ENCODE measurements at places on chromosomes 5 and 9.

DNA sequence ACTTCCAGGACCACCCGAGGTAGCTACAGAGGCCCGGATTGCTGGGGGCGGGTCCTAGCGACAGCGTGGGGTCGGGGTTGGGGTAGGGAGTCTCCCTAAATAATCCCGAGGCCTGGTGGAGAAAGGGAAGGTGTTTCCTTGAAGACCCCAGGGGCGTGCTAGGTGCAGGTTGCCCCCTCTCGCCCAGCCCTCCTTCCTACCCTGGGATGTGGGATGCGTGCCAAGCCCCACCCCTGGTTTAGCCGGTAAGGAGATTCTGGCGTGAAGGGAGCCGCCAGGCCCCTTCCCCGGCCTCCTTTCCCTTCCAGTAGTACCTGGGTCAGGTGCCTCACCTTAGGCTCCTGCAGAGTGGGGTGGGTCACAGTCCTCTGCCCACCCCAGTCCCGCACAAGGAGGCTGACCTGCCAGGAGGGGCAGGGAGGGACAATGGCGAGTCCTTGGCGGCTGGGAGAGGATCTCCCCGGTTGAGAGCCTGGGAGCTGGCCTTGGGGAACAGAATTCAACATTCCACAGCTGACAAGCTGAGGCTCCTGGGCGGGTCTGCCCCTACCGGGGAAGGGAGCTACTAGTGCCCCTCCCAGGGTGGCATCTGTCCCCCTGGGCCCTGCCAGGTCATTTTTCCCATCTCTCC is 674 bp downstream of the TSPAN17 start:
- DNase-seq = no peak

DNA sequence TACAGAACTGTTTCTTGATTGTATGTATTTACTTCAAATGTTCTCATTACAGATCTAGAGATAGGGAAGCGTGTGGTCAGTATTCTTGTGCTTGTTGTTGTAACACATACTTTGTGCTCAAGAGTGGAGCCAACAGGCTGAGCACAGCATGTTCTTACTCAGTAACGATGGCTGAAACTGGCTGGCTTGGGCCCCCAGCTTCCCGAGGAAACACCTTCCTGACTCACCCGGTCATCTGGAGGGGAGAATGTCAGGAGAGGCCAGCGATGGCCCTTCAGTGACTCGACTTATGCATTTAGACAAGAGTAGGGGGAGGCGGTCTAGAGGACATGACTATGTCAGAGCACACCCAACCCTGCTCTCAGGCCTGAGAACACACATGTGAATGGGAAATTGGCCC is 25.6 kb downstream of the ZNF474 start:
- no peak for DNase-seq

GRCh38 chr5:156148301-156148700 is 178.7 kb upstream of the SGCD start:
- DNase-seq = no peak

- no peak for DNase-seq
Measured at GRCh38 chr9:27150746-27151406, 41.9 kb downstream of the TEK start.

DNA sequence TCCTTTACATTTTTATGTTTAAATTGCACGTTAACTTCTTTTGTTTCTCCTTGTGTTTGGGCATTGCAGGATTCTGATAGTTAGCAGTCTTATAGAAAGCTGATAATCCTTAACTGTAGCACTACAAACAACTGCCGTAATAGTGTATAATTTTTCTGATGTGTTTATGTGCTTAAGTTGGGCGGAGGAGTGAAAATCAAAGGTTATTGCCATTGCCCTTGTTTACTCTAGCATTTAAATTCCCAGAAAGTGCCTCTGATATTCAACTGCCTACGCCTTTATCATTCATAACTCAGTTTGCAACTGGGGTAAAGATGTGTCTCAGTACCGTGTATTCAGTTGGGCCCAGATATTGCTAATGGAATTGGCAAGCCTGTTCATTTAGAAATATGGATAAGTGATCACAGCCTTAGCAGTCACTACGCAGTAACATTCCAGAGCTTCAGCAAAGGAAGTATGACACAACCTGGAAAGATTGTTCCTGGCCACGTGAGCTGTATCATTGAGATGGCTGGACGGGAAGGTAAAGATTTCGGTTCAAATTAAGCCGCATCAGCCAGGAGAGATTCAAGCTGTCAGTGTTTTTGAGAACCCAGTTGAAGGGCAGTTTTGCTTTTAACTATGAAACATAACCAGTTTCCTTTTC is 28.1 kb upstream of the LRRTM2 start:
- no peak for DNase-seq

- no peak for DNase-seq
Measured at GRCh38 chr5:179371681-179372680, 26.7 kb upstream of the ADAMTS2 start.

DNA sequence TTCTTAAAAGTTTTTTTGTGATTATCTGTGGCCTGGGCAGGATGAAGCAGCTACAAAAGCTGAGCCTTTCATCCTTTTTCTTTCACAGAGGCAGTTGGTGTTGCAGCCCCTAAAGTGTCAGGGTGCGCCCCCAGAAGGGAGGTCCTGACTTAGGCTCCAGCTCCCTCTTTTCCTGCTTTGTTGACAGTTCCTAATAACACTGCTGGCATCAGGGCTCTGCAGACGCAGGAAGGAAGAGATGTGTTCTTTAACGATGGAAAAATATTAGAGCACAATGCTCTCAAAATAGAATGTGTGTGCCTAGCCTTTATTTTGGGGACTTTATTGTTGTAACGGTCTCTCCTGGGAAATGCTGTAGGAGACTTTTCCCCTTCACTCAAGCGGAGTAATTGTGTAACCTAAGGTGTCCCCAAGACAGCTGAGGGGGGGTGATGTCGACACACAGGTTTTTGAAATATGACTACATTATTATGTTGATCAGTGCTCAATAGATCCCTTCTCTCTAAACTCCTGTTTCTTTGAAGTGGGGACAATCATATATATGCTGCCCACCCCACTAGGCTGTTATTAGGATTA is 135.6 kb downstream of the SEMA6A start:
- DNase-seq = no peak

DNA sequence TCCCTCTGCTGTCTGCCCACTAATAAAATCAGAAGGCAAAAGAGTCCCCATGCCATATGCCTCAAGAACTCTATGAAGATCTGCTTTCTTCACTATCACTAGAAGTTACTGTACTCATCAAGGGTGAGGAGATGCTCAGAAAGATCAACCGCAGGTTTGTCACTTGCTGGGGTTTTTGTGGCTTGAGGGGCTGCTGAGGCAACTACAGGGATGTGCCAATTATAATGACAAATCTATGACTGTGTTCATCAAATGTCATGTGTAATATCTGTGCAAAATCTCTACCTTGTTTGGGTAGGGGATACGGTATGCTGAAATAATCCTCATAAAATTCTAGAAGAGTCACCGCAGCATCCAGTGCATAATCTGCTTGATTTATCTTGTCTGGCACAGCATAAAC is 13.0 kb downstream of the ERAP1 start:
- DNase-seq = no peak

GRCh38 chr9:96522366-96522765 is 72.4 kb downstream of the HABP4 start:
- no peak for DNase-seq

GRCh38 chr9:18536554-18536953 is 62.6 kb downstream of the ADAMTSL1 start:
- DNase-seq = no peak

DNA sequence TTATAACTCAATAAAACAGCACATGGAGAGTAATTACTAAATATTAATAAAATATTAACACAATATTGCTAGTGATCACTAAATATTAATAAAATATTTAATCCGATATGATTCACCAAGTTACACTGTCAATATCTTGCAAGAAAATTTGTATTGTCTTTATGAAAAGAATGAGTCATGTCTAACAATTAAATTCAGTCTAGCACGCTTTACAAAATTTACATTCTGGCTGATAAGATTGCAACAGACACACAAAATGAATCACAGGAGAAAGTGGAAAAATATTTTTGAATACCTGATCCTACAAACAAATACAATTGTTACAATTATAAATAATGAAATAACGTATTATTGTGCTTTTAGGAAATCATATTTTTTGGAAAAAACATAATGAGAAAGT is 567.2 kb downstream of the EFNA5 start:
- no peak for DNase-seq

GRCh38 chr9:114889802-114890224 is 40.6 kb downstream of the TNFSF8 start:
- no peak for DNase-seq

DNA sequence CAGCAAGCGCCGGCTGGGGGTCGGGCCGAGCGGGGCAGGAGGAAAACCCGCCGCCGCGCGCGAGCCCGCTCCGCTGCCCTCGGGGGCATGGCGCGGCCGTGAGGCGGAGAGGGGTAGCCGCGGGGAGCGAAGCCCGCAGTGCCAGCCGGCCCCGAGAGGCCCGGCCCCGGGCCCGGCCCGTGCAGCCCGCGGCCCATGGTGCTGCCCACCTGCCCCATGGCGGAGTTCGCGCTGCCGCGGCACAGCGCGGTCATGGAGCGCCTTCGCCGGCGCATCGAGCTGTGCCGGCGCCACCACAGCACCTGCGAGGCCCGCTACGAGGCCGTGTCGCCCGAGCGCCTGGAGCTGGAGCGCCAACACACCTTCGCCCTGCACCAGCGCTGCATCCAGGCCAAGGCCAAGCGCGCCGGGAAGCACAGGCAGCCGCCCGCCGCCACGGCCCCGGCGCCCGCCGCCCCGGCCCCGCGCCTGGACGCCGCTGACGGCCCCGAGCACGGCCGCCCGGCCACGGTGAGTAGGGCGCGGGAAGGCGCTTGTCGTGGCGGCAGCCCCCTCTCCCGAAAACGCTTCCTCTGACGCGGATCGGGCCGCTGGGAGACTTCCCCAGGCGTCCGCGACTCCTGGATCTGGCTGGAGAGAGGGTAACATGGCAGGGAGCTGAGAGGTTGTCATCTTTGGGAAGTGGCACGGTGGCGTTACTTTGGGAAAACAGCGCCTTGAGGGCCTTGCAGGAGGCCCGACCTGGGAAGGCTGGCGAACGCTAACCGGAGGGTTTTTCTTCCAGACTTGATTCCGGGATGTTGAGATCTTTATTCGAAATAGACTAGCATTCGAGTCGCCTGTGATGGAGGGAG is 523 bp downstream of the MAML1 start:
- DNase-seq = no peak

DNA sequence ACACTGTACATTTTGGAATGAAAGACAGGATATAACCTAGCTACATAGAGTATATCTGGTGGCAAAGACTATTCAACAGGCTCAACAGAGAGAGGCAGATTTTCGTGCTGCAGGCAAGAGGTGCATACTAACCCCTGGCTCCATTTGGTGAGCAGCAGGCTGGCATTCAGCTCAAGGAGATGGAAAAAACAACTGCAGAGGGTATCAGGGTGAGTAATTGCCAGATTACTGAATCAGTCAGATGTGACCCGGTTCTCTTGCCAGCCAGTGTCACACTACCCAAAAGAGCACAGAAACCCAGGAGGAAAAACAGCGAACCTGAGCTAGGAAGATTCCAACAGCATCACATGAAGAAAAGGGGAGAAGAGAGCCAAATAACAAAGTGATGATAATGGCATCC is 130.4 kb upstream of the PRLR start:
- no peak for DNase-seq

DNA sequence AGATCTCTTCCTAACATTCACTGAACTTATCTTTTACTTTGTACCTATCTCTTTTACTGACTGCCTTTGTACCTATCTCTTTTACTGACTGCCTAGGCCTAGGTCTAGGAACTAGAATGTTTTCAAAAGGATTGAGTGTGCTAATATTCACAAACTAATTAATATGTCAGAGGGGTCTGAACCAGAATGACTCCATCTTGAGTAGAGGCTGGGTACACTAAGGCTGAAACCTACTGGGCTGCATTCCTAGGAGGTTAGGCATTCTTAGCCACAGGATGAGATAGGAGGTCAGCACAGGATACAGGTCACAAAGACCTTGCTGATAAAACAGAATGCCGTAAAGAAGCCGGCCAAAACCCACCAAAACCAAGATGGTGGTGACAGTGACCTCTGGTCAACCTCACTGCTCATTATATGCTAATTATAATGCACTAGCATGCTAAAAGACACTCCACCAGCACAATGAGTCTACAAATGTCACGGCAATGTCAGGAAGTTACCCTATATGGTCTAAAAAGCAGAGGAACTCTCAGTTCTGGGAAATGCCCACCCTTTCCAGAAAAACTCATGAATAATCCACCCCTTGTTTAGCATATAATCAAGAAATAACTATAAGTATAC is 2.5 kb upstream of the RHOBTB3 start:
- no peak for DNase-seq

GRCh38 chr5:81044868-81045267 is 84.7 kb downstream of the RASGRF2 start:
- no peak for DNase-seq

- DNase-seq = peak; percentile 47
Measured at GRCh38 chr5:156402387-156402921, 75.5 kb downstream of the SGCD start.

GRCh38 chr5:150176745-150177477 is 10.3 kb downstream of the CDX1 start:
- DNase-seq = no peak

GRCh38 chr9:73023025-73023541 is 70.2 kb upstream of the ALDH1A1 start:
- no peak for DNase-seq

- no peak for DNase-seq
Measured at GRCh38 chr5:143404416-143405062, 1.1 kb upstream of the NR3C1 start.

All from NCI-H1436 treated with DMSO at 0.1 percent for 48 hours (cell line).